Occipital lobe (tissue), 3 donors: ENCODE measurements at places on chromosomes 7 and 10. TPM values are rescaled to one million over a fixed set of nuclear protein-coding genes. Genes with fewer than 3 reads are reported as not detected.

CYP3A7 gene
- not detected for total RNA-seq

TPST1 gene
- total RNA-seq: 72.1 TPM

- DNase-seq: no peak
Measured at GRCh38 chr10:131772441-131772840, 128.4 kb upstream of the PPP2R2D start.

ZNF804B gene
- 4.2 TPM for total RNA-seq

DNA sequence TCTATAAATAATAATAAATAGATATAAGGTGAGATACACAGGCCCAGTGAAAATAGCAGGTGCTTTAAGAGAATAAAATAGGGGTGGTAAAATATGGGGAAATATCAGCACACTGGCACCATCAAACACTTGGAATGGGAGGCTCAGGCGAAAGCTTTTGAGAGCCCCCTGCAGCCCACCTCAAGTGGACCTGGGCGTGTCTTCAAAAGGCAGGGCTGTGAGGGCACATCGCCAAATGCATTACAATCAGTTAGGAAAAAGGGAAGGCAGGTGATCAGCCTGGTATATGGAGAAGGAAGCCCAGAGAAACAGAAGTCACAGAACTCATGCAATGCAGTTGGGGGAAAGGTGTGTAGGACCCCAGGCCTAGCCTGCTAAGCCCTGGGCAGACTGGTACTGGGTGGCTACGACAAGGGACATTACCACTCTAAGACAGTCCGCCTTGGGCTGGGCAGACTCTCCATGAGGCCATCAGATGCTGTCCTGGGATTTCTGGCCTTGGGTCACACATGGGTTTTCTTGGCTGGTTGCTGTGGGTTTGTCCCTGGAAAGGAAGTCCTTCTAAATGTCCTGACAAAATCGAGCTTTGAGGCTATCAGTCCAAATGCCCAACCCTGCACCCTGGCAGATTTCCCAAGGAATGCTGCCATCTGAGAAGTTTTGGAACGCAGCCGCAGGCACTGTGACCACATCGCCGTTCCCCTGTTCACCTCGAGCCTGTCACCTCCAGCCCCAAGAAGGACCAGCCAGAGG lies 330.6 kb downstream of the GRID1 start:
- no peak for DNase-seq

DNA sequence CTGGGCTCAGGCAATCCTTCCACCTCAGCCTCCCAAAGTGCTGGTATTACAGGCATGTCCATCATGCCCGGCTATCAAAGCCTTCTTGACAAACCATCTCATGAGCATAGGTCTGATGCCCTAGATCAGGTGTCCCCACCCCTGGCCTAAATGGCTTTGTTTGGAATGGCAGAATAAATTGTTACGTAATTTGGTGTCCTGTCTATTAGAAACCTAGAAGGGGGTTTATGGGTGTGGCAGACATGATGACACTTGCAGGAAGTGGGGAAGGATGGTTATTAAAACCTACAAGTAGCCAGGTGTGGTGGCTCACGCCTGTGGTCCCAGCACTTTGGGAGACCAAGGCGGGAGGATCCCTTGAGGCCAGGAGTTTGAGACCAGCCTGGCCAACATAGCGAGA lies 38.6 kb upstream of the MKLN1 start:
- no peak for DNase-seq

FFAR4 gene
- total RNA-seq: not detected

CYP2C18 gene
- not detected for total RNA-seq

RET gene
- 0.94 TPM for total RNA-seq

CFTR gene
- total RNA-seq: 0.16 TPM

GRCh38 chr10:54800741-54801421 lies at the start of gene PCDH15:
Gene PCDH15 (minus strand): TSS chr10:54801231. CDS start chr10:54664262, 136,969 bp downstream.
- peak; percentile 58 for DNase-seq

TSPAN12 gene
- 7.2 TPM for total RNA-seq

GRCh38 chr10:48705401-48705938 lies 20.8 kb downstream of the WDFY4 start:
- no peak for DNase-seq

- DNase-seq: no peak
Measured at GRCh38 chr10:19638182-19638895, 177.9 kb upstream of the PLXDC2 start.

DNA sequence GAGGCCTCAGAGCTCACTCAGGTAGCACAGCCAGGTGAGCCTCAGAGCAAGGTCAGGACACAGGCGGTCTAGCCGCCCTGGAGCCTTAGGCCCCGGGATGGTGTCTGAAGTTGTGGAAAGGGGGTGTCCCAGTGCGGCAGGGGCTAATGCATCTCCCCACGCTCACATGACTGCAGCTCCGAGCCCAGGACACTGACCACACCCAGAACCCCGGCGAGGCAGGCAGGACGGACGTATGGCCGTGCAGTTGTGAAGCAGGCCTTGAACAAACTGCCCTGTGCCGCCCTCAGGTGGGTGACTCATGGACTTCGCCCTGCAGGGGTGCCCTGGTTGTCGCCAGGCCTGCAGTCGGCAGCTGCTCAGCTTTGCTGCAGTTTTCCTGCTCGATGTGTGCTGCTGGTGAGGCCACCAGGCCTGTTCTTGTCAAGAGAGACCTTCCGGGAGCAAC lies 5.0 kb upstream of the PRKAR1B start:
- no peak for DNase-seq

DNA sequence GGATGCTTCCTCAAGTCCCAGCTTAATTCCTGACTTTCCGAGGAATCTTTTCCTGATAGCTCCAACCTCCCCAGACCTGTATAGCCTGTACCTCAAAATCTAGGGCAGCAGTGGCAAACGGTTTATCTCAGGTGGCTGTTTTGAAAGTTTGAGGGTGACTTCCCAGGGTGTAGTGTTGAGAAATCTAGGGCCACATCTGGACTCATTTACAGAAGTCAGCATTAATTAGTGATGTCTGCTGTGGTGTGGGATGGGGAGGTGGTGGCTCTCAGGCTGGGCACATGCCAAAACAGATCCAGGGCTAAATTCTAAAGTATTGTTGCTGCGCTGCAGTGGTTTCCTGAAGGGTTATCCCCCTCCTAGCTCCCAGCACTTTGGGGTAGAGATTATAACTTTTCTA lies 38.0 kb downstream of the UNC5B start:
- no peak for DNase-seq

DNA sequence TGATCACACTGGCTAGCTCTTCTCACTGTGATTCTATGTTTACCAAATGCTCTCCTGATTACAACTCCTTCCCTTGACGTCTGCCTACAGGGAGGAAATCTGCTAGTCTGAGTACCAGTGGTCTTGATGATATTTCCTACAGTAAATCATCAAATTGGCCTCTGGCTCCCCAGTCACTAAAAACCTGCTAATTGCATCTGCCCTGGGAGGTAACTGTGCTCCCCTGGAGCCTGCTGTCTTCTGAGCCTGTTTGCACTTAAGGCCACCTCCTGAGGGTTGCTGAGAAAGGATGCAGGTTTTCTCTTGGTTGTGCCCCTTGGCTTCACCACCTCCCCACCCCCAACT lies 56.0 kb downstream of the ELMO1 start:
- no peak for DNase-seq

GRCh38 chr10:5814110-5815107 lies 1.2 kb upstream of the GDI2 start:
- DNase-seq: no peak

DNA sequence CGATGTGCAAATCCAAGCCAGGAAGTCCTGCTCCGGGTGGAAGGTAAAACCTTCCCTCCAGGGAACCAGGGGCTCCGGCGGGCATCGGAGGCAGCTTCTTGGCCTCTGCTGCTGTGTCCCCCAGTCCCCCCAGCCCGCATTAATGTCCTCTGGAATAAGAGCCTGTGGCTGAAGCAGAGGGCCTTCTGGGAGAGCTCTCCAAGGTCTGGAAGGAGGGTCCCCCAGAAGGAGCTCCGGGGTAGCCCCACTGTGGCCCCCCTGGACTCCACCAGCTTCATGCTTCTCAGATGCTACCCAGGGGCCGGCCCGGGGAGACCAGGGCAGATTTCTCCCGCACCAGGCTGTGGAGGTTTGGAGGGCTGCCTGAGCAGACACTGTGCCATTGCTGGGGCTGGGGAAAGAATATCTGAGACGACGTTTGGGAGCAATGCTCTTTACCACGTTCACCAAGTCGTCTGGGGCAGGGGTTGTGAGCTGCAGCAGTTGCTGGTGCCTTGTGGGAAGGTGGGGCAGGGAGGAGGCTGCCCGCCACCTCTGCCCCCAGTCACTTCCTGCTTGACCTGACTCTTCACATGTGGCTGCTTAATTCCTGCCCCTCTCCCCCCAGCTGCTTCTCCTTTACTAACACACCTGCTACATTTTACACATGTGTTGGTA lies 8.3 kb downstream of the ZNF853 start:
- no peak for DNase-seq

DNA sequence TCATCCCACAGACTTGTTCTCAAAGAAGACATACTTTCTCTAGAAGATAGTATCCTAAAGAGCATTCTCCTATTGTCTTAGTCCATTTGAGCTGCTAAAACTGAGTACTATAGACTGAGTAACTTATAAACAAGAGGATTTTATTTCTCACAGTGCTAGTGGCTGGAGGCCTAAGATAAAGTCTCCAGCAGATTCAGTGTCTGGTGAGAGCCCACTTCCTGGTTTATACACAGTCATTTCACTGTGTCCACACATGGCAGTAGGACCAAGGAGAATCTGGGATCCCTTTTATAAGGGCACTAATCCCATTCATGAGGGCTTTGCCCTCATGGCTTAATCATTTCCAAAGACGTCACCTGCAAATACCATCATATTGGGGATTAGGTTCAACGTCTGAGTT lies 68.7 kb downstream of the LRRC17 start:
- DNase-seq: no peak

DNA sequence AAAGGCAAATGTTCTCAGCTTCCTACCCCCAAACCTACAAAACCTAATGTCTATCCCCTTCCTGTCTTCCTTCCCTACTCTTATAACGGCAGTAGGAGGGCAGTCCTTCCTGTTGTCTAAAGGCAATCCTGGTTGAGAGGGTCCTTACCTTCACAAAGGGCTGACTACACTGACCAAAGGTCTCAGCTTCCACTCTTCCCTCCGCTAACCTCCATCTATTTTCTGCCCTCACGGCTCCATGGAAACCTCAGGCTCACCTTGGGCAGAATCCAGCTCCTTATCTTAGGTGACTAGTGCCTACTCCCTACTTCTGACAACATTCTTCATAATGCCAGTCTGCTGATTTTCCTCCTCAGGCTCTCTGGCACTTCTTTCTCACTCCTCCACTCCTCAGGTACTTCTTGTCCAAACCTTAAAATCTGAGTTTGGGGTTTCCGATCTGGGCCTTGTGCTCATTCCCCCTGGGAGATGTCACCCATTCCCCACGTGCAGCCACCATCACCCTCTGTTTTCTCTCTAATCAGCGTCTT lies 542 bp downstream of the FBXL13 start:
- DNase-seq: no peak

DNA sequence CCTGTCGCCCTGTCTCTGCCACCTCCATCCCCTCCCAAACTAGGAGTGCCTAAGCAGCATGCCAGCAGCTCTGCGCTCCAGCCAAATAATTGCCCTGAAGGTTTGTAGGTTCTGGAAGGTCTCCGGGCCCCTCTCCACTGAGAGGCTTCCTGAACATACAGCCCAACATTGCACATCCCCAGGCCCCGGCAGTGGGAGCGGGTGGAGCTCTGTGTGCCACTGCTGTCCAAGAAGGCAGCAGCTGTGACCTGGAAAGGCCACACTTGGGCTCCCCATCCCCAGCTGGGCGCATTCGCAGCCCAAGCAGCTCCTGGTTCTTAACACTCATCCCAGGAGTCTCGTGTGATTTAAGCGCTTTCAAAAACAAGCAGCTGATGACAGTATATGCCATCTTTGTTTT lies 95.7 kb downstream of the COL13A1 start:
- DNase-seq: no peak
